ENCODE measurements at places on chromosomes 5 and 9. TPM values are rescaled to one million over a fixed set of nuclear protein-coding genes. Genes with fewer than 3 reads are reported as not detected.

Gene THOC3
- 150 TPM for total RNA-seq

Gene NTNG2
- under 0.01 TPM for total RNA-seq

Gene GLRX
- 10.7 TPM for total RNA-seq

Gene IFNA2
- not detected for total RNA-seq

Gene AIF1L
- total RNA-seq = 63.4 TPM

Gene SLC31A2
- 27.1 TPM for total RNA-seq

Gene SLC12A7
- total RNA-seq = 20.0 TPM

Gene INSL4
- total RNA-seq = not detected

Gene RAI14
- 49.4 TPM for total RNA-seq

Gene NUTM2F
- not detected for total RNA-seq

Gene CIZ1
- 16.9 TPM for total RNA-seq

Gene KIF4B
- not detected for total RNA-seq

Gene ZBTB5
- total RNA-seq = 11.3 TPM

Gene SHROOM1
- total RNA-seq = 4.9 TPM

Gene FSTL4
- not detected for total RNA-seq

Gene NPDC1
- 9.4 TPM for total RNA-seq

Gene AKNA
- total RNA-seq = 2.3 TPM

Gene EPB41L4B
- total RNA-seq = 31.5 TPM

Gene BAAT
- total RNA-seq = 0.24 TPM

Gene PAEP
- total RNA-seq = not detected

Gene PCDHB9
- total RNA-seq = not detected

Gene GZMA
- not detected for total RNA-seq

Gene SLC25A48
- total RNA-seq = not detected

Gene RAD1
- total RNA-seq = 16.1 TPM

Gene ACER2
- total RNA-seq = 7.7 TPM

Gene ABO
- under 0.01 TPM for total RNA-seq

Gene PITX1
- total RNA-seq = 87.6 TPM

Gene PCDHA3
- total RNA-seq = under 0.01 TPM

Gene GGTA1
- total RNA-seq = not detected

Gene PLPPR1
- under 0.01 TPM for total RNA-seq

Gene LECT2
- total RNA-seq = not detected

Gene PCDHB15
- 0.24 TPM for total RNA-seq

Gene SLC1A3
- 4.6 TPM for total RNA-seq

Gene PDE6A
- under 0.01 TPM for total RNA-seq

Gene C9orf50
- not detected for total RNA-seq

Gene C5orf58
- total RNA-seq = not detected

Gene PCDHGB6
- 0.48 TPM for total RNA-seq

Gene CCDC192
- not detected for total RNA-seq

Gene USP20
- 6.6 TPM for total RNA-seq

Gene ARL14EPL
- total RNA-seq = not detected

Gene ANXA2R
- 0.48 TPM for total RNA-seq

Gene OR13D1
- total RNA-seq = not detected

Gene CTSV
- 36.9 TPM for total RNA-seq

Gene C9
- total RNA-seq = not detected

Gene TAF11L12
- total RNA-seq = 0.48 TPM

Gene DNAH5
- 0.96 TPM for total RNA-seq

Gene STPG3
- not detected for total RNA-seq

Gene ARID3C
- 0.64 TPM for total RNA-seq

Gene KCNV2
- not detected for total RNA-seq

Gene PCSK1
- not detected for total RNA-seq

Gene LHX2
- not detected for total RNA-seq

Gene DOK3
- total RNA-seq = 0.85 TPM

Gene IL17B
- 0.48 TPM for total RNA-seq

Gene TAS2R1
- not detected for total RNA-seq

Gene MFAP3
- total RNA-seq = 63.9 TPM

Gene ADAMTS12
- total RNA-seq = not detected

Gene ATP10B
- 0.96 TPM for total RNA-seq

Gene CDKN2B
- 36.9 TPM for total RNA-seq
